NCI-H2081 treated with DMSO at 0.1 percent for 48 hours (cell line): ENCODE measurements at places on chromosomes 5 and 9.

DNA sequence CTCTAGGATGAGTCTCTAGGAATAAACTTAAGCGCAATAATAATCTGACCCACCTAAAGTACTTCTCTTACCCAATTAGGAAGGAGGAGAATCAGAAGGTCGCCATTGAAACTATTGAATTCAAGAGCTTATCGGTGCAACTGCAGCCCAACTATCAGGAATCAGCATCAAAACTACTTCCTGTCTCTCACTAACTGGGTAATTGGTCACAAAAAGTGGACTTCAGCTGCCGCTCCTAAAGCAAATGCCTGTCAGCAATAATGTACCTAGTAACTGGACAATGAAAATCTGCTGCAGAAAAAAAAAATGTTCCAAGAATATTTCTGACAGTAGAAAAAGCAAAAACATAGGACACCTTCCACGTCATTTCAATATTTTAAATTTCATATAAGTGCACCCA lies 3.3 kb downstream of the OR1L8 start:
- DNase-seq = no peak

DNA sequence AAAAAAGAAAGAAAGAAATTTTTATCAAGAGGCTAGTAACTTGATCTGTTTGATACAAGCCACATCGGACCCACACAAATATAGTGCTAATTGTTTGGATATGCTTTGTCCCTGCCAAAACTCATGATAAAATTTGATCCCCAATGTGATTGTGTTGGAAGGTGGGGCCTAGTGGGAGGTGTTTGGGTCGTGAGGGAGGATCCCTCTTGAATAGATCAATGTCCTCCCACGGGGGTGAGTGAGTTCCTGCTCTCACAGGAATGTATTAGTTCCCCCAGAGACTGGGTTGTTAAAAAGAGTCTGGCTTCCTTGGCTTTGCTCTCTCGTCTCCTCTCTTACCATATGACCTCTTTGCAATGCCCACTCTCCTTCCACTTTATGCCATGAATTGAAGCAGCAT lies 80.6 kb upstream of the CPLX2 start:
- DNase-seq = no peak

GRCh38 chr9:99515895-99516656 lies 294.0 kb downstream of the SEC61B start:
- DNase-seq = no peak

DNA sequence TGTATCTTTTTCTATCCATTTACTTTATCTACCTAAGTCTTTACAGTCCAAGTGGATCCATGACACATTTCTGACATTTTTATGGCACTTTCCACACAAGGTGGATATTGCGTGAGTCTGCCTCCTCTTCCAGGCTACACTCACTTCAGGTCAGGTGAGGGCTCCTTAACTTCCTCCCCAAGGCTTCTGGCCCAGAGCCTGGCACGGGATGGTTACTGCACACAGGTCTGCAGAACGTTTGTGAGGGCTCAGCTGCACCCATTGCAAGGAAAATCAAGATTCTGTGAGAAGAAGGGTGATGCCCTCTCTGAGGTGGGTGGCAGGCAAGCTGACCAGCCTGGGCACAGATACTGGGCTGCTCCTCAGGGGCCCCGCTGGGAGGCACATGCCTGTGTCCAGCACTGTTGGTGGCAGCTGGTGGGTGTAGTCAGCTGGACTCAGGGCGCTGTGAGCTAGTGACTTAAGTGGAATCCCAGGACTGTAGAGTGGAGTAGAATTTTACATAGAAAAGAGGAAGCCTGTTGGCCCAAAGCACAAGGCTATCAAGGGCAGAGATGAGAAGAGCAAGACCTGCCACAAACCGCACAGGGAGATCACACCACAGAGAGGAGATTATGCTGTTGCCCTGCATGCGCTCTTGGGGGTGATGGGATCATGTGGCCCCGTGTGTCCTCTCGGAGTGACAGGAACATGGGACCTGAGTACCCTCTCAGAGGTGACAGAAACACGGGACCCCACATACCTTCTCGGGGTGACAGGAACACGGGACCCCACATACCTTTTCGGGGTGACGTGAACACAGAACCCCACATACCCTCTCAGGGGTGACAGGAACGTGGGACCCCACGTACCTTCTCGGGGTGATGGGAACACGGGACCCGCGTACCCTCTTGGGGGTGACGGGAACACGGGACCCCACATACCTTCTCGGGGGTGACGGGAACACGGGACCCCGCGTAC lies 21.3 kb downstream of the AHRR start:
- no peak for DNase-seq

GRCh38 chr5:119168401-119168800 lies 97.5 kb downstream of the DMXL1 start:
- DNase-seq = no peak

- DNase-seq = no peak
Observed at GRCh38 chr5:169286572-169287300, 14.2 kb downstream of the SLIT3 start.

DNA sequence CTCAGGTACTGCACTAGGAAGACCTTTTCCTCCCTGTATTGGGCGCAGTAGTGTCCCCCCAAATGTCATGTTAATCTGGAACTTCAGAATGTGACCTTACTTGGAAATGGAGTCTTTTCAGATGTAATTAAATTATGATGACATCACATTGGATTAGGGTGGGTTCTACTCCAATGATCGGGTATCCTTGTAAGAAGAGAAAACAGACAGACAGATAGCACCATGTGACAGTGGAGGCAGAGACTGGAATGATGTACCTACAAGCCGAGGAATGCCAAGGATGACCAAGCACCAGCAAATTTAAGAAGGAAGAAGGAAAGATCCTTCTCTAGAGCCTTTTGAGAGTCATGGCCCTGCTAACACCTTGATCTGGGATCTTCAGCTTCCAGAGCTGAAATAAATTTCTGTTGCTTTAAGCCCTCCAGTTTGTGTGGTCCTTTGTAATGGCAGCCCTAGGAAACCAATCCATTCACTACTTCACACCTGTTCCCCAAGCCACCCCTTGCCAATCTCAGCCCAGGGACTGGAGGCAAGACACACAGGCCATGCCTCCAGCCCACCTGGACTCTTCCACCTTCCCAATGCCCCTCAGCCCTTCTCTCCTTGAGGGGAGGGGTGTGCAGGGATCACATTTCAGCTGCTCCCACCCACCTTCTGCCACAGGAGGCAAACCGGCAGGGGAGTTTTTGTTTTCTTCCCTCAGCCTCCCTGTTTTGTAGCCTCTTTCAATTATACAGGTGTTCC lies 1.6 kb downstream of the CCNJL start:
- no peak for DNase-seq

GRCh38 chr9:114677418-114677817 lies 4.6 kb downstream of the TEX48 start:
- no peak for DNase-seq

DNA sequence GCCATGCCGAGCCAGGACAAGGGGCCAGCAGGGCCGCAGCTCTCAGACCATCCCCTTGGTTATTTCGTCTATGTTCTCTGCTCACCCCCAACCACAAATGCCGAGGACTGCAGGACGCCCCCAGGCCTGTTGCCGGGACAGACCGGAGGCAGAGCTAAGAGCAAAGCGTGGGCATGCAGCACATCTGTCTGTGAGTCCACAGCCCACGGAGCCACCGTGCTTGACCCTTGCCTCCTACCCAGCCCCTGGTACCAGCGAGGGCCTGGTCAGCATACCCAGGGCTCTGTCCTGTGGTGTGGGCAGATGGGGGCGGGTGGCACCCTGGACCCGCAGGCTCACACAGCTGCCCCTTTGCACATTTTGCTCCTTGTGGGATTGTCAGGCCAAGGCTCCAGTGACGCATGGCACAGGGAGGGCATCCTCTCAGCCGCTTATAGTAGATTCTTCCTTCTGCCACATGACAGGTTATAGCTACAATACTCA lies 4.7 kb downstream of the BRD3 start:
- no peak for DNase-seq

- no peak for DNase-seq
Observed at GRCh38 chr5:174316326-174316725, 270.8 kb downstream of the NSG2 start.

- DNase-seq = no peak
Observed at GRCh38 chr5:65708145-65708544, 13.8 kb downstream of the SGTB start.

GRCh38 chr5:73355108-73355507 lies 93.5 kb downstream of the FOXD1 start:
- DNase-seq = no peak

GRCh38 chr9:92189782-92190535 lies 74.7 kb upstream of the SPTLC1 start:
- DNase-seq = no peak

- no peak for DNase-seq
Observed at GRCh38 chr5:68225188-68225910, 9.8 kb downstream of the PIK3R1 start.

DNA sequence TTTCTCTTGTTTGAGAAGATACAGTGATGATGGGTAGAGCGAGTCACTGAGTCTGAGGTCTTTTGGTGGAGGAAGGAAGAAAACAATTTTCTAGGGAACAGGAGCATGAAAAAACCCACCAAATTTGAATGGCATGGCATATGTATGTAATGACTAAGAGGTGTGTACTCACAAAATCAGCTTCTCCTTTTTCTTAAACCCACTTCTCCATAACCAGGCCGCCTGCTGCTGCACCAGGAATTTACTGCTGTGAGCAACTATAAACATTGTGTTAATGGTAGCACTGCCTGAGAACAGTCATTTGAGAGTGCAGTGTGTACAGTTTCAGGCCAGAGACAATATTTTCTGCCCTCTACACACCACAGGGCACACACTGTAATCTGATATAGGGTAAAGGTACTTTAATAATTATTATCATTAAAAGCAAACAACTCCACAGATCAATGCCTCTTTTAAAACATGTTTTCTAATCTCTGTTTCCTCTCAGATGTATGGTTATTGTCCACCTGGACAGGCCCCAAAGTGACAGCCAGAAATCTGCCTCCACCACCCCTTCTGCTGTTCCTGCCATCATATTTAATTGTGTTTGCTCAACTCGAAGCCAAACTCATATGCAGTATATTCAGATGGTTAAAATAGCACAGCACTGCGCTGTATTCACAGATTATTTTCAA lies 241.6 kb downstream of the KIAA0825 start:
- DNase-seq = peak; percentile 22

- no peak for DNase-seq
Observed at GRCh38 chr9:88077071-88077617, 61.1 kb downstream of the SPATA31C2 start.

DNA sequence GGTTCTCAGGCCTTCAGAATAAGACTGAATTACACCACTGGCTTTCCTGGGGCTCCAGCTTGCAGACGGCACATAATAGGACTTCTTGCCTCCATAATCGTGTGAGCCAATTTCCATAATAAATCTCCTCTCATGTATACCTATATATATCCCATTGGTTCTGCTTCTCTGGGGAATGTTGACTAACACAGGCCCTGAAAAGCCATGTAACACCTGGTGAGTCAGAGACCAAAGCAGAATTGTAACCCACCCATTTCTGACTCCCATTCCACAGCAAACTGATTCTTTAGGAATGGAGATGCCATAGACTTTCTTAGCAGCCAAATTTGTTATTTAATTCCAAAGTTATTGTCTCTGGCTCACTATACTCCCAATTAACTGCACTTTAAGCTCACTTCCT lies 85.4 kb upstream of the AGXT2 start:
- no peak for DNase-seq

- no peak for DNase-seq
Observed at GRCh38 chr5:10645146-10645545, 81.3 kb downstream of the ANKRD33B start.

DNA sequence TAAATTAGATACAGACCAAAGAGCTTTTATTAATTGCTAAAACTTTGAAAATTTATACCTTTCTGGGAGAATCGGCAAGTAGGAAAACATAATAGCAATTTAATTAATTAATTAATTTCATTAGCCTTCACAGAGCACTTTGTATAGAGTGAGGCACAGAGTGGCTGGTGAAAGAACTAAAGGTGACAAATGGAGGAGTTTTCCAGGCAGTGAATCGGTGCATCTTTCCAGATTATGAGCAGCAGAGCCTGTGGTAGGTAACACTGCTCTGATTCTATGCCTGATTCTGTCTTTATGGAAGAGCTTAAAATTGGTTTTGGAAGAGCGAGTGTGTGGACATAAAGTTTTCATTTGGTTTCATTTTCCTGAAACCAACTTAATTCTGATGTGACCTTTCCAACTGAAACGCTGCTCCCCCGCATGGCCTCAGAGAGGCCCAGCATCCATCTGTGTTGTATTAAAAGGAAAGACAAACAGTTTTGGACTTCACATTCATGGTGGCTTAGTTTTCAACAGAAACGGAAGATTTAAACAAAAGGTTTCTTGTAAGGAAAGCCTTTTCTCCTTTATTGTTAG lies 188.9 kb upstream of the RPS23 start:
- no peak for DNase-seq

DNA sequence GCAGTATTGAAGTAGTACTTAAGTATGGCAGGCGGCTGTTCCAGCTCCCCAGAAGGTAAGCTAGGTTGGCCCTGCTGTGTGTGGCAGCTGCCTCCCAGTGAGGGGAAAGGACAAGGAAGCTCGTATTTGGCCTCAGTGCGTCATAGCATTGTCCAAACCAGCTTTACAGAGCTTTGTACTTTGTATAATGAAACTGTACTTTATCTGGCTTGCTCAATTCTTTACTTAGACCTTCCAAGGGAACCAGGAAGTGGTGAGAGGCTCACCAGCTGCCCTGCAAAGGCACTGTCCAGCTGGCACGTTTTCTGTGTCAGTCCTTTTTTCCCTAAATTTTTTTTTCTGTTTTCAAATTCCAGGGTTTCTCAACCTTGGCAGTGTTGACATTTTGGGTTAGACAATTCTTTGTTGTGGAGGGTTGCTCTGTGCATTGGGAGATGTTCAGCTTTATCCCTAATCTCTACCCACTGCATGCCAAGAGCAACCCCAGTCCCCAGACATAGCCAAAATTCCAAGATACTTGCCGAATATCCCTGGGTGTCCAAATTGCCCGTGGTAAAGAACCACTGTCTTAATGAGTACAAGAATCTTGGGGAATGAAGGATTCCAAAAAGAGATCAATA lies 474.5 kb downstream of the LRRC70 start:
- no peak for DNase-seq

GRCh38 chr9:131112374-131113154 lies 12.8 kb upstream of the NUP214 start:
- no peak for DNase-seq

- DNase-seq = no peak
Observed at GRCh38 chr5:59276917-59277372, 616.6 kb downstream of the PDE4D start.

GRCh38 chr5:140365941-140366340 lies 5.9 kb downstream of the SLC4A9 start:
- DNase-seq = no peak

GRCh38 chr9:129239946-129240490 lies 62.0 kb upstream of the IER5L start:
- no peak for DNase-seq

DNA sequence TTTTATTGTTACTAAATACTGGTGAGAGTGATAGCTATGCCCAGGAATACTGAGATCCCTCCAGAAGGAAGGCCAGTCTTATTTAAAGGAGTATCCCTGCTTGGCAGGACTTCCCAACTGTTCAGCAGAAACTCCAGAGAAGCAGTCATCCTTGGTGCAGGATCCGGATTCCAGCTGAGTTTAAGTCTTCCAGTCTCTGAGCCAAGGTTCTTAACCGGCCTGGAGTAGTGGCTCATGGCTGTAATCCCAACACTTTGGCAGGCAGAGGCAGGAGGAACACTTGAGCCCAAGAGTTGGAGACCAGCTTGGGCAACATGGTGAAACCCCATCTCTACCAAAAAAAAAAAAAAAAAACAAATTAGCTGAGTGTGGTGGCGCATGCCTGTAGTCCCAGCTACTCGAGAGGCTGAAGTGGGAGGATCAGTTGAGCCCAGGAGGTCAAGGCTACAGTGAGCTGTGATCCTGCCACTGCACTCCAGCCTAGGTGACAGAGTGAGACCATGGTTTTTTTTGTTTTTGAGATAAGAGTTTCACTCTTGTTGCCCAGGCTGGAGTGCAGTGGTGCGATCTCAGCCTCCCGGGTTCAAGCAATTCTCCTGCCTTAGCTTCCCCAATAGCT lies 7.6 kb downstream of the NAIF1 start:
- no peak for DNase-seq
